ENCODE measurements at places on chromosomes 7 and 10. TPM values are rescaled to one million over a fixed set of nuclear protein-coding genes. Genes with fewer than 3 reads are reported as not detected.

The RADIL gene
- total RNA-seq: 6.1 TPM

The GPC2 gene
- 0.49 TPM for total RNA-seq

The MBL2 gene
- not detected for total RNA-seq

- no peak overlapping the region for H3K27ac ChIP-seq
- H3K4me3 ChIP-seq: no peak overlapping the region
- no peaks in the 10 kb centered on the region for H3K36me3 ChIP-seq
- no peaks in the 10 kb centered on the region for H3K4me1 ChIP-seq
Measured at GRCh38 chr7:92466682-92467081, 11.1 kb downstream of the ERVW-1 start.

DNA sequence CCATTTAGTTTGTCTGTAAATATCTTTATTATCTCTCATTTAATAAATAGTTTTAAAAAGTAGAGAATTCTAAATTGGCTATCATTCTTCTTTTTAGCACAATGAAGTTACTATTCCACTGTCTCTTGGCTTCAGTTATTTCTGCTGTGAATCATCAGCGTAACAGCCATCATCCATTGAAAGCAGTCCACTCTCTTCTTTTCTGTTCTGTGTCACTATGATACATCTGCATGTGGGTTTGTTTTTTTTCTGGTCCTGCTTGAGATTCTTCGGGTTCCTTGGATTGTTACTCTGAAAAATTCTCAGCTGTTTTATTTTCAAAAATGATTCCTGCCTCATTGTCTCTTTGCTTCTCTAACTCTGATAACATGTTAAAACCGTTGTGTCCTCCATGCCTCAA lies 52.5 kb downstream of the CSGALNACT2 start:
- no peak for DNase-seq
- H3K27me3 ChIP-seq: no peaks in the 10 kb centered on the region
- H3K4me1 ChIP-seq: peaks cover 13% of the 10 kb centered on the region
- H3K27ac ChIP-seq: no peak overlapping the region
- H3K36me3 ChIP-seq: no peaks in the 10 kb centered on the region

DNA sequence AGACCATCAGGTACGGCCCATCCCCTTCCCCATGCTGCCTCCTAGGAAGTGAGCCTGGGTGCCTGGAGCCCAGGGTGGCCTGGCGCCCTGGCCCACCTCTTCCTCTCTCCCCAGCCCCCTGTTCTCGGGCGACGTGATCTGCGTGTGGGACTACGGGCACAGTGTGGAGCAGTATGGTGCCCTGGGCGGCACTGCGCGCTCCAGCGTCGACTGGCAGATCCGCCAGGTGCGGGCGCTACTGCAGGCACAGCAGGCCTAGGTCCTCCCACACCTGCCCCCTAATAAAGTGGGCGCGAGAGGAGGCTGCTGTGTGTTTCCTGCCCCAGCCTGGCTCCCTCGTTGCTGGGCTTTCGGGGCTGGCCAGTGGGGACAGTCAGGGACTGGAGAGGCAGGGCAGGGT lies 17.0 kb downstream of the ASL start:
- H3K27me3 ChIP-seq: no peaks in the 10 kb centered on the region
- no peak for DNase-seq
- H3K36me3 ChIP-seq: no peaks in the 10 kb centered on the region
- no peaks in the 10 kb centered on the region for H3K4me1 ChIP-seq

- H3K4me3 ChIP-seq: no peak overlapping the region
- H3K36me3 ChIP-seq: no peaks in the 10 kb centered on the region
- no peak overlapping the region for H3K27ac ChIP-seq
- no peaks in the 10 kb centered on the region for H3K27me3 ChIP-seq
- H3K4me1 ChIP-seq: peaks cover 11% of the 10 kb centered on the region
Measured at GRCh38 chr7:16350634-16351033, 70.7 kb downstream of the CRPPA start.

- peaks cover 35% of the 10 kb centered on the region for H3K4me1 ChIP-seq
- DNase-seq: no peak
- peak overlapping the region; percentile 87 for H3K27ac ChIP-seq
- peak overlapping the region; percentile 90 for H3K4me3 ChIP-seq
- H3K36me3 ChIP-seq: no peaks in the 10 kb centered on the region
Measured at GRCh38 chr7:23105086-23105643, 420 bp upstream of the KLHL7 start.

DNA sequence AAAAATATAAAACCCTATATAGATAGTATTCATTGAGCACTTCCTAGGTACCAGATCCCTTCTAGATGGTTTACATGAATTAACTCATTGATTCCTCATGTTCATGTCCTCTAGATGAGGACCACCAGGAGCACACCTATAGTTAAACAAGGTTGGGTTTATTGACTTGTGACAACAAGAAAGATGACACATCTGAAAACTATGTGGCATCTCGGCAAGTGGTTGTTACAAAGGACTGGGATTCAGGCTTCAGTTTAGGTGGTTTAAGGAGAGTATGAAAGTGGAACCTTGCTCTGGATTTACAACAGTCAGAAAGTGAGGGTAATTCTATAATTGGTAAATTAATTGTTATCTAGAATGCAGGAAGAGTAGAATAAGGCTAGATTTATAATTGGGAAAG lies 99.0 kb upstream of the PHF14 start:
- no peak overlapping the region for H3K27ac ChIP-seq
- no peak for DNase-seq
- no peaks in the 10 kb centered on the region for H3K36me3 ChIP-seq
- H3K27me3 ChIP-seq: no peaks in the 10 kb centered on the region
- no peak overlapping the region for H3K4me3 ChIP-seq

DNA sequence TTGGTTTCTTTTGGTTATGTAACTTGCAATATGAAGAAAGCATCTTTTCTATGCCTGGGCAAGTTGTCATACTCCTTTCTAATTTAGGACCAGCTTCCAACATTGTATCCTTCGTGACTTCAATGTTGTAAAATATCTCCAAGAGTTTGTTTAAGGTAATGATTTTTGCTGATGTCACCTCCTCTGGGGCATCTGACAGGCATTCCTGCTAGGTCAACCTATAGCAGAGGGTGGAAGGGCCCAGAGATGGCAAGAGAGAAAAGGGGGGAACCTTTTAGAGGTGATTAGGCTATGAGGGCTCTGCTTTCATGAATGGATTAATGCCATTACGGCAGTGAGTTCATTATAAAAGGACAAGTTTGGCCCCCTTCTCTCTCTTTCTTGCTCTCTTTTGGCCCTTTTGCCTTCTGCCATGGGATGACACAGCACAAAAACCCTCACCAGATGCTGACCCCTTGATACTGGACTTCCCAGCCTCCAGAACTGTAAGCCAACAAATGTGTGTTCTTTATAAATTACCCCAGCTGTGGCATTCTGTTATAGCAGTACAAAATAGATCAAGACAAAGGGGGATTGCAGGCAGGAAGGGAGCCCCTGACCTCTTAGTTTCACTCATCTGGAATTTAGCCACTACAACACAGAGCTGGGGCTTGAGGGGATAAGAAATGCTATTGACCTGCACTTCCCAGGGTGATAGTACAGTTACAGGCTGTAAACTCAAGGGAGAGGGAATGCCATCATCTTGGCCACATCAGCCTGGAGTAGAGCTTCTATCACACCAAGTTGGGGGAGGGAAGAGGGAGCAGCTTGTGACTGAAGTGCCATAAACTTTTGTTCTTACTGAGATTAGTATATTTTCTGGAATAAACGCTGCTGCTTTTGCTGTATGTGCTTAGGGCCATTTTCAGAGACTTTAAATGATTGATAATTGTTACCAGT lies 195.9 kb downstream of the CFTR start:
- no peak overlapping the region for H3K4me3 ChIP-seq
- no peaks in the 10 kb centered on the region for H3K4me1 ChIP-seq
- no peak overlapping the region for H3K27ac ChIP-seq
- no peaks in the 10 kb centered on the region for H3K27me3 ChIP-seq
- no peak for DNase-seq
- no peaks in the 10 kb centered on the region for H3K36me3 ChIP-seq

DNA sequence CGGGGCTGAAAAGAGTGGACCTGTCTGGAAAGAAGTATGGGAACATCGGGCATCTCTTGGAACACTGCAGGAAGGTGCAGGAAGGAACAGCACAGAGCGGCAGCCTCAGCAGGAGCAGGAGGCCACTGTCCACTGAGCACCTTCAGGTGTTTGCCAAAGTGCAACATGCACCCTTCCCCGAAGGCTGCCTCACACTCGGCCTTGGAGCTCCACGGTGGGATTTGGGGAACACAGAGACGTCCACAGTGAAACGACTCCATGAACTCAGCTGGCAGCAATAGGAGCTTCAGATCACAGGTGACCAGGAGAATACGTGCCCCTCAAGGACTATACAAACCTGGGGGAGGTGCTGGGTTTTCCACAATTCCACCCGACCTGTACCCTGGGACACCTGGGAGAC lies 140.3 kb upstream of the RET start:
- no peak overlapping the region for H3K27ac ChIP-seq
- no peak for DNase-seq
- H3K36me3 ChIP-seq: no peaks in the 10 kb centered on the region
- H3K4me3 ChIP-seq: no peak overlapping the region

DNA sequence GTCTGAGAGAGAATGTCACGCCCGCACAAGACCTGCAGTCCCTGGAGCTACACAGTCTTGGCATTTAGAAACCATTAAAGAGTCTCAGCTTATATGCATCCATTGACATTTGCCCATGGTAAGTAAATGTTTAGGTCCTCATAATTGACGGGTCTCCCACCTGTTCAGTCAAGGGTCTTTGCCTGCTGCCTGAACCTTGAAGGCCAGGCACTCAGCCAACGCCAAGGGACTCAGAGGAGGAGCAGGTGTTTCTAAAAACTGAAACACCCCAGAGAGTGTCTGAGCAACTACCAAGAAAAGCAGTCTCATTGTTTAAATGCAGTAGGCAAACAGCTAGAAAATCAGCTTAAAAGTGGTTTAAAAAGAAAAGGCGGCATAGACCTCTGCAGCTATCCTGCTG lies 264.7 kb upstream of the AKR1E2 start:
- no peak overlapping the region for H3K4me3 ChIP-seq
- H3K27me3 ChIP-seq: no peaks in the 10 kb centered on the region
- DNase-seq: no peak
- H3K4me1 ChIP-seq: no peaks in the 10 kb centered on the region

DNA sequence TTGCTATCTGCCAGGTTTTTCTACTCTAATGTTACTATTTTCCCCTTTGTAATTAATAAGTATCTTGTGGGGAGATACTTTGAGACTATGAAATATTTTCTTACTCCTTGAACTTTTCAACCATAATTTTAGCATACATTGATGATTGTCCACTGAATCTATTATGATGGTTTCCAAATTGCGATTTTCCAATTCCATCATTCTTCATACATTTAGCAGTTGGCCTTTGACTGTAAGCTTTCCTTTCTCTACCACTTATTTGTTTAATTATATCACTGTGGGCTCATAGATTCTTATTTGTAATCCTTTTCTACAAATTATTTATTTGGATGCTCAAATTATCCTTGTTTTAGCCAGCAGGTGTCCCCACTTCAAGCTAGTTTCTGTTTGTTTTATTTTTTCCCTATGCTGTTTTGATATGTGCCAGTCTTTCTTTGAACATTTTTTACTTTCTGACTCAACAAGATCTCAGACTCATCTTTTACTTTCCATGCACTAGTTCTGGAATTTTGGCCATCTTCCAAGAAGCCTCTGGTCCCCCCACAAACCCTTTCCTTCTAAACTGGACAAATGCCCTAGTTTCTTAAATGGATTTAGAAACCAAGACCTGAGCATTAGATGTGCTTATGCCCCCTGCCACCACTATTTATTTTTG lies 11.4 kb upstream of the MRPS16 start:
- H3K36me3 ChIP-seq: no peaks in the 10 kb centered on the region
- no peak overlapping the region for H3K4me3 ChIP-seq
- H3K27ac ChIP-seq: no peak overlapping the region
- no peak for DNase-seq

DNA sequence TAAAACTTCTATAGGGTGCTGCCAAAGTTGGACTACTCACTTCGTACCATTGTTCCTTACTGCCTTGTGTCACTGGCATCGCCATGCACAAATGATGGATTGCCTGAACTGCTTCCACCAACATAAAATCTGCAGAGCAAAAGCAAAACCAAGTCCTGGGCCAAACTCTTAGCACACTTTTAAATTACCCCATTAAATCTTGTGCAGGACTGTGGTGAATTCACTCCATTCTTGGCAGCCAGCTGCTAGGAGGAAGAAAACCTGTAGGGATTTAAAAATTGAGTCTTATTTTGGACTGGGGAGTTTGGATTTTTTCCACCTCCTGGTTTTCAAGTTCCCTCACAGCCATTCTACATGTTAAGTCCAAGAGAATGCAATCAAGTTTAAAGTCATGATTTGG lies 646.9 kb downstream of the SORCS3 start:
- no peak overlapping the region for H3K27ac ChIP-seq
- H3K4me3 ChIP-seq: no peak overlapping the region
- H3K4me1 ChIP-seq: peaks cover 27% of the 10 kb centered on the region
- no peak for DNase-seq
- no peaks in the 10 kb centered on the region for H3K27me3 ChIP-seq

All from sigmoid colon (tissue), 7 donors.